NCI-H226 (cell line): ENCODE measurements at places on chromosomes 7 and 10.

DNA sequence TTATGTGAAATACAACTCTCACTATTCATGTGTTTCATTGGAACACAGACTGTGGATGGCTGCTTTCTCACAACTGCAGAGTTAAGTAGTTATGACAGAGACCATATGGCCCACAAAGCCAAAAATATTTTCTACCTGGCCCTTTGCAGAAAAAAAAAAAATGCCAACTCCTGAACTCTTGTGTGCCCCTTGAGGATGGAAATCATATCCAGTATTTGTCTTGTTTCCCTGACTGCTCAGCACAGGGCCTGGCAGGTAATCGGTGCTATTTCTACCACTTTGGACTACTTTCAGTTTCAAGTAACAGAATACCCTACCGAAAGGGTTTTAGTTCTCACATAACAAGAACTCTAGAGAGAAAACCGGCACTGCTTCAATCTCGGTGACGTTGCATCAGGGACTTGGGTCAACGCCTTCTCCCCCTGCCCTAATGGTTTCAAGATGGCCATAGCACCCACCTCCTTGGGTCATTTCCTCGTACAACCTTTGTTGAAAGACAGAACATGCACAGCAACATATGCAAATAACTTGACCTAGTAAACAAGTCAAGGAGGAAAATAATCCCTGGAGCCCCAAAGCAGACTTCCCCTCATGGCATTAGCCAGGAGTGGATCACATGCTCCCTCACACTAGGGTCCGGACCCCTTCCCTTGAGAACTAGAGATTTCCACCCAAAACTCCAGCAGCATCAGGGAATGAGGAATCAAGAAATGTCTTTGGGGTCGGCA lies 11.8 kb upstream of the GPNMB start:
- DNase-seq, result no peak

DNA sequence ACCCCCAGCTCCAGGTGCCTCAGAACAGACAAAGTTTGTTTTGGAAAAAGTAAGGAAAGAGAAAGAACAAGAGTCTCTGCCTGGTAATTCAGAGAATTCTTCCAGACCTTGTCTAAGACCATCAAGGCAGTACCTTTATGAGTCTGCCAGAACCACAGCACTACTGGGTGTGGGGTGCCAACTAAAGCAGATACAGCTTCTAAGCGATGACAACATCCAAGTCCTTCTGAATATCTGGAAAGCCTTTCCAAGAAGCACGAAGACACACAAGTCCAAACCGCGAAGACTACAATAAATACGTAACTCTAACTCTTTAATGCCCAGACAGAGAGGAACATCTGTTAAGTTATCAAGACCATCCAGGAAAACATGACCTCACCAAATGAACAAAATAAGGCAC lies 94.3 kb downstream of the SIRT1 start:
- no peak for DNase-seq

- DNase-seq, result no peak
These were observed 161.3 kb upstream of the VIPR2 start for GRCh38 chr7:159306012-159306411.

GRCh38 chr7:148712678-148713329 lies 14.1 kb downstream of the CUL1 start:
- DNase-seq, result peak; percentile 61

DNA sequence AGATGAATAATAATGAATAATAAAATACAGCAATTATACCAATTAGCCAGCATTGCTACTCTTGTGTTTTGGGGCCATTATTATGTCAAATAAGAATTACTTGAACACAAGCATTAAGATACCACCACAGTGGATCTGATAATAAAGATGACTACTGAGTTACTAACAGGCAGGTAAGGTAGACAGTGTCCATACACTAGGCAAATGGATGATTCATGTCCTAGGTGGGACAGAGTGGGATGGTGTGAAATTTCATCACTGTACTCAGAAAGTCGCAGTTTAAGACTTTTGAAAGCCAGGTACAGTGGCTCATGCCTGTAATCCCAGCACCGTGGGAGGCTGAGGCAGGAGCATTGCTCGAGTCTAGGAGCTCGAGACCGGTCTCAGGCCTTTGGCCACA lies 8.7 kb upstream of the UNC5B start:
- no peak for DNase-seq

- no peak for DNase-seq
These were observed 24.3 kb downstream of the PRLHR start for GRCh38 chr10:118571123-118571522.

- no peak for DNase-seq
These were observed 1.7 kb downstream of the NXPH1 start for GRCh38 chr7:8435095-8435494.

- DNase-seq, result no peak
These were observed 37.0 kb upstream of the MSRB2 start for GRCh38 chr10:23058366-23058765.

DNA sequence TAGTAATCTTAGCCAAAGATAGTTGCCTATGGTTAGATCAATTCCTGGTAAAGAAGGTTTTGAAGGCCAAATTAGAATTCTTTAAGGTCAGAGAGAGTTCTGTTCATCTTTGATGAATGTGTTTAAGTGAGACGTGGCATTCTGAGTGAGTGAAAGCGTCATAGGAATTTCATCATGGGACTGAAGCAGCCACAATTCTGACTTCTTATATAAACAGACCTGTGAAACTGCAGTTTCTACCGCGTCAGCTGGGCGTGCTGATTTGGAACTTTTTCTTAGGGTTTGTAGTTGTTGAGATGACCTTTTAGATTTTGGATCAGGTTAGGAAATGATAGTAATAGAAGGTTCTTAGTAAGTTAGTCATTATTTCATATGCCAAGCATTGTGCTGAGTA lies 103.8 kb downstream of the CNNM2 start:
- no peak for DNase-seq

DNA sequence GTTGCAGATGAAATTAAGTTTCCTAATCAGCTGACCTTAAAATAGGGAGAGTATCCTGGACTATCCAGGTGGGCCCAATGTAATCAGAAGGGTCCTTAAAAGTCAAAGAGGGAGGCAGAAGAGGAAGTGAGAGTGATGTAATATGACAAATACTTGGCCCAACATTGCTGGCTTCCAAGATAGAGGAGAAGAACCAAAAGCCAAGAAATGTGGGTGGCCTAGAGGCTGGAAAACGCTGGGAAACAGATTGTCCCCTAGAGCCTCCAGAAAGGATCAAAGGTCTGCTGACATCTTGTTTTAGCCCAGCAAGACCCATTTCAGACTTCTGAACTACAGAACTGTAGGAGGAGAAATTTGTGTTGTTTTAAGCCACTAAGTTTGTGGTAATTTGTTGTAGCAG lies 79.7 kb upstream of the NOBOX start:
- DNase-seq, result no peak

DNA sequence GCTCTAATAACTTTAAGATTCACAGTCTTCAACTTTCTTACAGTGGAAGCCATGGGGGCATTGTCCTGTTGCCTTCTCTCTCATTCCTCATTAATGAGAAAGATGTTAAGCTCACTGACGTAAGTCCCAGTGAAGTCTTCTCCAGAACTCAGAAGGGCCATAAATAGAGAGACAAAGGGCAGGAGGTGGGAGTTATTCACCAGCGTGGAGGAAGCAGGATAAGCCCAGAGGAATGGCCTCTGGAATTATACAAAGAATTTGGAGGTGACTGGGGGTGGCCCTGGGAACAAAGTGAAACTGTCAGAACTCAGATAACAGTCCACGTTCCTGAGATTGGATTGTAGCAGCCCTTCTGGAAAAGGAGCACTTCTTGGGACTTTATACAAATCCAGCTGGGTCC lies 52.4 kb downstream of the SORBS1 start:
- peak; percentile 11 for DNase-seq

DNA sequence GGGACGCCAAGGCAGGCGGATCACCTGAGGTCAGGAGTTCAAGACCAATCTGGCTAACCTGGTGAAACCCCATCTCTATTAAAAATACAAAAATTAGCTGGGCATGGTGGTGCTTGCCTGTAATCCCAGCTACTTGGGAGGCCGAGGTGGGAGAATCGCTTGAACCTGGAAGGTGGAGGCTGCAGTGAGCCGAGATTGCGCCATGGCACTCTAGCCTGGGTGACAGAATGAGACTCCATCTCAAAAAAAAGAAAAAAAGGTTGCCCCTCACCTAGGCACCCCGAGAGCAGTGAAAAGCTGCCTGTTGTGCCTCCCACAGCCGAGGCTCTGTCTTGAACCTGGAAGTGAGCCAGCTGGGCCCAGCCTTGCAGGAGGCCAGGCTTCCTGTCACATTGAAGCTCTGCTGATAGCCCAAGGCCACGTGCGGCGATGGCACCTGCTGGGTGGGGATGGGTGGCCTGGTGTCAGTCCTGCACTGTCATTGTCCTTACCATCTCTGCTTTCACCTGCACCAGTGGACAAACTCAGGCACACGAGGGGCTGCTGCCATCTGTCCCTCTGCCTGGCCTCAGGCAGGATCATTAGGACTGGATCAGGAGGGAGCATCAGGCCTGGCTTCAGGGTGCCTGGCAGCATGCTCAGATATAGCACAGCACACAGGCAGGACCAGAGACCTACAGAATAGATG lies 37.8 kb downstream of the DNAJB12 start:
- DNase-seq, result no peak

DNA sequence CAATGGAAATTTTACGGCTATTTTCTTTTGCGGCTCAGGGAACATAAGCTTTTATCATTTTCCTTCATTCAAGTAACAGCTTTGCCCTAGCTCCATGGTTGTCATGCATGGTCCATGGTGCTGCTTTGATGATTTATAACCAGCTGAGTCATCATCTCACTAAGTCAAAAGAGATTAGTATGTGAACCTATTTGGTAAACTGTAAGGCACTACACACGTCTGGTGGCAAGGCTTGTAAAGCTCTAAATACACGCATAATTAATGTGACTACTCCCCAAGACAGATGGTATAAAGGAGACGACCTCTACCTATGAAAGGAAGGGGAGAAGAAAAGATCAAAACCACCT lies 340.2 kb downstream of the KCNMA1 start:
- peak; percentile 80 for DNase-seq

- no peak for DNase-seq
These were observed 301.7 kb downstream of the DGKB start for GRCh38 chr7:14600766-14601367.

GRCh38 chr10:68721673-68722335 lies 765 bp downstream of the CCAR1 start:
- no peak for DNase-seq

DNA sequence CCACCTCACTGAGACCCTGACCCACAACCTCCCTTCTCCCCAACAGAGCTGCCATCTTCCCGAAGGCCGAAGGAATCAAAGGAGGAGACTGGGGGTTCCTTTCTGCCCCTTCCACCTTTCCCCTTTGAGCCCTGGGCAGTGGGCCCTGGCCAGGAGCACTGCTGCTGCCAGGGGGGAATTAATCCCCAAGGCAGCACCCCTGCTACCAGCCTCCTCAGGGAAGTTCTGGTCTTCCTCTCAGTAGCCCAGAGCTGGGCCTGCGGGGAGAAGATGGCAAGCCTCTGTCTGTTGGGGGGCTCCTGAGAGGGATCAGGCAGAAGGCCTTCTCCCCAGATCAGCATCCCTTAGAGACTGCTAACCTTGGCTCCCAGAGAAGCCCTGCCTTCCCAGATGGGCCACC lies 25.5 kb downstream of the DPCD start:
- no peak for DNase-seq

DNA sequence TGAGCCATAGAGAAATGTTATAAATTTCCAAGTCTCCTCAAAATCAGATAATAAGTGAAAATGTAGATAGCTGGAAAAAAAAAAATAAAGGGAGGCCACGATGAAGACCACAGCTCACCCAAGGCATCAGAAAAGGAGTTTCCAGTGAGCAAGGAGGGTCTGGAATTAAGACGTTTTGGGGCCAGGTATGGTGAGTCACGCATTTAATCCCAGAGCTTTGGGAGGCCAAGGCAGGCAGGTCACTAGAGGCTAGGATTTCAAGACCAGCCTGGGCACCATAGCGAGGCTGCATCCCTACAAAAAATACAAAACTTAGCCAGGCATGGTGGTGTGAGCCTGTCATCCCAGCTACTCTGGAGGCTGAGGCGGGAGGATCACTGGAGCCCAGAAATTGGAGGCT lies 65.5 kb downstream of the ASB13 start:
- no peak for DNase-seq

- DNase-seq, result no peak
These were observed 15.1 kb upstream of the CUBN start for GRCh38 chr10:17144757-17145156.

GRCh38 chr7:7135074-7135473 lies 47.3 kb upstream of the C1GALT1 start:
- no peak for DNase-seq

DNA sequence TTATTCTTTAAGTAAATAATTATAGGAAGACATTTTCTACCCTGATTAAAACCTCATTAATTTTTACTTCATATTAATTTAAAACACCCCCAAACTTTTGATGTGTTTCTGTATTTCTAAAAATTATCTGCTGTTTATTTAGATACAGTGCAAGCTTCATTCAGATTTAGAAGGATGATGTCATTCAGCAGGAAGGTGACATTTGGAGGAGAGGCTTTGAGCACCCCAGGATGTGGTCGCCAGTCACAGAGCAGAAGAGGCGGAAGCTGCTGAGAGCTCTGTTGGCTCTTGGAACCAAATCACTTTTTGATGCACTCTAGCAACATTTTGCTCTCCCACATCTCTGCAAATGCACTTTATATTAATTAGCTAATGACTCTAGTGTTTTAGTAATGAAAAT lies 233.9 kb upstream of the CACNA2D1 start:
- DNase-seq, result no peak

GRCh38 chr7:139205843-139206242 lies 25.2 kb upstream of the UBN2 start:
- DNase-seq, result no peak

DNA sequence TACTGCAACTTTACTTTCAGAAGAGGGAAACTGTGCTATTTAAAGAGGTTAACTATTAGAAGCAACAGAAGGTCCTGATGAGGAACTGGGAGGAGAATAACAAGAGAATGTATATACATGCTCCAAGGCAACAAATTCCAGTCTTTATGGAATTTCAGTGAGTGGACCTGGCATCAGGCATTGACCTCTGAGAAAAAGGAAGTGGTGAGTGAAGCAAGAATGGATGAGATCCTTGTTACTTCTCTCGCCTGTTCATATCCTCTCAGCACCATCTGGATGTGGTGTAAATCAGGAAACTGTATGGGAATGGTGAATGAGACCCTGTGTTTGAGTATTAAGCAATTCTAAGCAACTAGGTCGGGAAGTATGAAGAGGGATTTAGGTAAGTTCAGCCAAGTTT lies 30.3 kb upstream of the KBTBD2 start:
- peak; percentile 79 for DNase-seq

DNA sequence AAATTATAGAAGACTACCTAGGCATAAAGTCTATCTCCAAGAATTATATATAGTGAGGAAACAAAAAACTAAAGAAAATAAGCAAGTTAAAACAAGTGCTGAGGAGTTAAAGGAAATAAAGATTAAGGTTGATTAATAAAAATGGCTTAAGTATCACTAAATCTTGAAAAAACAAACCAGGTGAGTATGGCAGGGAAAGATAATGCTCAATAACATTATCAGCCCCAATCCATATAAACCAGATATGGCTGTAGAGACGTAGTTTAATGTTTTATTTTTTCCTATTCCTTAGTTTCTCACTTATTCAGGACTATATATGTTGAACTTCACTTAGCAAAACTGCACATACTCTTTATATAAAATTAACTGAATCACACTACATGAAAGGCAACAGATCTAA lies 4.4 kb downstream of the WASL start:
- DNase-seq, result no peak
